ENCODE measurements at places on chromosomes 7 and 10.

- DNase-seq = no peak
These were observed 667 bp upstream of the TMEM120A start for GRCh38 chr7:75995052-75995471.

- no peak for DNase-seq
These were observed 124.6 kb upstream of the CDK13 start for GRCh38 chr7:39825401-39825980.

DNA sequence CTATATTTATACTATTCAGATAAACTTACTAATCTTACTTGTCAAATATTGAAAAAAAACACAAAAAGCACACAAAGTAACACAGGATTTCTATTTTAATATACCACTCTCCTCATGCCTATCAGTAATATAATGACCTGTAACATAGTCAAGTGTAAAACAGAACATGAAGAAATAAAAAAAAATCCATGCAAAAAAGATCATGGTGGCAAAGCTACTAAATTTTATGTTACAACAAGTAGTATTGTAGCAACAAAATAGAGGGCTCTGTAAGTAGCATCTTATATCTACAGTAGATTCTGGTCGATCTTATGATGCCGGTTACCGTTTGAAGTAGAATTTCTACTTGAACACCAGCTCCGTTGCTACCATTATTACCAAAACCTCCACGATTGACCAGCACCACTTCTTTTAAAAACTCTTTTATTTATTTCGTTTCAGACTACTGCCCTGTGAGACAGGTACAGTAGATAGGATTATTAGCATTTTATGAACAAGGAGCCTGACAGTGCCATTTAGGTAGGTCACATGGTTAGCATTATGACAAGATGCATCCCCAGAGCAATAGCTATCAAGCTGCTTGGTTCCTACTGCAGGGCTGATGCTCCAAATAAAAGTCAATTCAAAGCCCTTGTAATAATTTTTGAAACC is 2.1 kb downstream of the CPED1 start:
- DNase-seq = no peak

- DNase-seq = no peak
These were observed 25.6 kb upstream of the PIK3CG start for GRCh38 chr7:106839511-106839910.

- peak; percentile 88 for DNase-seq
These were observed 73.8 kb downstream of the IQUB start for GRCh38 chr7:123460616-123461015.

DNA sequence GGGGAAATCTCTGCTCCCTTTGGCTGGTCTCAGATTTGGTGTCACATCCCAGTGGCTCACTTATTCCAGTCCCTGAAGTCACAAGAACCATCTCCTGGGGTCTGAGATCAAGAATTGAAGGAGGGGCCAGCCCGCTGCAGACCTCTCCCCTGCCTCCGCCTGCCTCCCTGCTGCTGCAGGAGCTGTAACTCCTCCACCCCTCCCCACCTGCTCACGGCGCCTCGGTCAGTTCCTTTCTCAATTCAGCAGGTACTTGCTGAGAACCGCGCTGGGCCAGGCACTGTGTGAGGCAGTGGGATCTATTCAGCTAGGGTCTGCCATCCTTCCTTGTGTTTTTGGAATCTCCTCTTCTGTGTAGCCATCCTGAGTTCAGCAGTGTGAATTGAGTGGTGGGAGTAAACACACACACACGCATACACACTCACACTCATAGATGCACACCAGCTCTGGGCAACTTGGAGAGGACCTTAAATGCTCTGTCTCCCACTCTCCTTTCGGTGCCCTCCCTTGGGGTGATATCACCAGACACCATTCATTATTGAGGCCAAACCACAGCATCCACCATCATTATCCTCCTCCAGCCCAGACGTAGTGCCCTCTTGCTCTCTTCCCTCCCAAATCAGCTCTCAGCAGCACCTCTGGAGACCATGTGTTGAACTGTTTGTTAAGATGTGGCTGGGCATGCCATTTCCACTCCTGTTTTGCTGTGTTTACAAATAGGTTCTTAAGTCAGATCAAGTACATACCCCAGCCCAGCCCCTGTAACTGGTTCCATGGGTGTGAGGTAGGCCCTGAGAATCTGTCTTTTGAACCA is 22.0 kb upstream of the ANKRD2 start:
- no peak for DNase-seq

GRCh38 chr7:80943342-80943741 is 24.5 kb upstream of the SEMA3C start:
- DNase-seq = no peak

DNA sequence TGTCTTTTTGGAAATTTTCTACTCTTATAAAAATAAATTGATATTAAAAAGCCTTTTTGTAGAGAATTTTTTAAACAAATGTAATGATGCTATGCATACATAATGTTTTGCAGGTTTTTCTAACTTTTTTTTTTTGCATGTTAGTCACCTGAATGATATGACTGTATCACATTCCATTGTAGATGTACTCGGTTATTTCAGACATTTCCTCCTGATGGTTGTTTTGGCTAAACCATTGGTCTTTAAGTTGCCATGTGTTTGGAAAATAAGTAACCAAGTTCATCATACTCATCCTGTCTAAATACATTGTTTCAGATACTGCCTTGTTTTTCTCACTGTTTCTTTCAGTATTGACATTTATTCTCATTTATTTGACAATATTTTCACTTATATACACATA is 25.8 kb downstream of the NHLRC2 start:
- DNase-seq = peak; percentile 41

- DNase-seq = no peak
These were observed 155.7 kb upstream of the HGF start for GRCh38 chr7:81925530-81925929.

GRCh38 chr10:1886039-1886438 is 148.7 kb upstream of the ADARB2 start:
- DNase-seq = no peak

DNA sequence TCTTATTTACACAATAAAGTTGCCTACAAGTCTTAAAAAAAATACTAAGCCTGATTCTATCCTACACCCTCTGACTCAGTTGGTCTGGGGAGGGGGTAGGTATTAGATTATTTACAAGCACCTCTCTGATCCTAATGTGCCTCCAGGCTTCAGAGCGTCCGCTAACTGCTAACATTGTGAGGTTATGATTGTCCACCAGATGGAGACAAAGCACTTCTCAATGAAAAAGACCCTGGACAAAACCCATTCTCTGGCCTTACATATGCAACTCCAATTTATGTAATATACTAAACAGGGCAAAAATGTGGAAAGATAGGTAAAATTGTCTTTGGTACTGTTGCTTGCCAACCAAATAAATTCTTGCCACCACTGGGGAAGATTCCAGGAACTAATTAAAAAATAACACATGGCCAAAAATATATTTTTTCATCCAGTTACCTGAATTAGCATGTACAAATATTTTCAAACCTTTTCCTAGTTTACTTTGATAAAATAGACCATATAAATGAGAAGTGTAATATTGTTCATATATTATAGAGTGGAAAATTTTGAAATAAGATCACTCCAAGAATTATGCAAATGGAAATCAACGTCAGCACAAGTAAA is 92.4 kb downstream of the KIF20B start:
- peak; percentile 41 for DNase-seq

Measured in non-pigmented ciliary epithelial cell (primary cell).